AG09319 (cell line): ENCODE measurements at places on chromosomes 16 and 17.

GRCh38 chr17:46977750-46978488 lies 1.1 kb downstream of the RPRML start:
- DNase-seq: no peak

GRCh38 chr16:64749346-64749745 lies 372.5 kb downstream of the CDH11 start:
- no peak for DNase-seq

DNA sequence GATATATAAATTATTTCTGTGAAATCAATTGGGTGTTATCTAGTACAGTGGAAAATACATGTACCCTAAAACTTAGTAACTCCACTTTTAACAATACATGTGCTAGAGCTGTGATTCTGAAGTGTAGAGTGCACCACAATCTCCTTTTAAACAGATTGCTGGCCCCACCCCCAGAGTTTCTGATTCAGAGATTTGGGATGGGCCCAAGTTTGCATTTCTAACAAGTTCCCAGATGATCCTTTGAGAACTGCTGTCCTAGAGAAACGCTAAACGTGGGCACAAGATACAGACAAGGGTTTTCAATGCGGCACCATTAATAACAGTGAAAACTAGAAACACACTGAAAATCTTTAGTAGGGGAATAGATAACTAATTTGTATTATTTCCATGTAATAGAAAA lies 49.2 kb downstream of the NXPH3 start:
- DNase-seq: no peak

GRCh38 chr16:81514041-81514559 lies 69.5 kb downstream of the CMIP start:
- no peak for DNase-seq

DNA sequence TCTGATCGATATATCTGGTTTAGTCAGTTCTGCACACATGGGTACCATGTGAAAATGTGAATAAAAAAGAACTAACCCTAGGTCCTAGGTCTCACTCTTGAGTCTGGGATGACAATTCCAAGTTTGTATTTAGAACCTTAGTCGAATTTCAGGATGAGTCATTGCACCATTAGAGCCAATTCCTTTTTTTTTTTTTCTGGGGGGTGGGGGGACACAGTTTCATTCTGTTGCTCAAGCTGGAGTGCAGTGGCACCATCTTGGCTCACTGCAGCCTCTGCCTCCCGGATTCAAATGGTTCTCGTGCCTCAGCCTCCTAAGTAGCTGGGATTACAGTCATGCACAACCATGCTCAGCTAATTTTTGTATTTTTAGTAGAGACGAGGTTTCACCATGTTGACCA lies 41.6 kb downstream of the SPAG9 start:
- no peak for DNase-seq

DNA sequence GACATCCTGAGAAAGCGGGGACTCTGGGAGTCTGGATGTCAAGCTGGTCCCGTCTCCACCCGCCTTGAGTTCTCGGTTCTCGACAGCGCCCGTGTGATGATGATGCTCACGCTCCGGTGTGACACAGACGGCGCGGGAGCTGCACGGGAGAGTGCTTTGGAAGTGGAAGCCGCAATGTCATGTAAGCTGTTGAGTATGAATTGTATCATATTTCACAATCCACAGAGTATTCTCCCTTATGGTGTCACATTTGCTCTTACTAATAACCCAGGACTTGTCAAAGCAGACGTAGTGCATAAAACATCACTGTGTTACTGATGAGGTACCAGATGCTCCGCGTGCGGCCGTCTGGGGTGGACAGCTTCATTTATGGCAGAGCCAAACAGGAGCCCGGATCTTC lies 217.5 kb upstream of the CHMP6 start:
- DNase-seq: no peak

GRCh38 chr16:85541980-85542900 lies 70.9 kb upstream of the GSE1 start:
- no peak for DNase-seq

DNA sequence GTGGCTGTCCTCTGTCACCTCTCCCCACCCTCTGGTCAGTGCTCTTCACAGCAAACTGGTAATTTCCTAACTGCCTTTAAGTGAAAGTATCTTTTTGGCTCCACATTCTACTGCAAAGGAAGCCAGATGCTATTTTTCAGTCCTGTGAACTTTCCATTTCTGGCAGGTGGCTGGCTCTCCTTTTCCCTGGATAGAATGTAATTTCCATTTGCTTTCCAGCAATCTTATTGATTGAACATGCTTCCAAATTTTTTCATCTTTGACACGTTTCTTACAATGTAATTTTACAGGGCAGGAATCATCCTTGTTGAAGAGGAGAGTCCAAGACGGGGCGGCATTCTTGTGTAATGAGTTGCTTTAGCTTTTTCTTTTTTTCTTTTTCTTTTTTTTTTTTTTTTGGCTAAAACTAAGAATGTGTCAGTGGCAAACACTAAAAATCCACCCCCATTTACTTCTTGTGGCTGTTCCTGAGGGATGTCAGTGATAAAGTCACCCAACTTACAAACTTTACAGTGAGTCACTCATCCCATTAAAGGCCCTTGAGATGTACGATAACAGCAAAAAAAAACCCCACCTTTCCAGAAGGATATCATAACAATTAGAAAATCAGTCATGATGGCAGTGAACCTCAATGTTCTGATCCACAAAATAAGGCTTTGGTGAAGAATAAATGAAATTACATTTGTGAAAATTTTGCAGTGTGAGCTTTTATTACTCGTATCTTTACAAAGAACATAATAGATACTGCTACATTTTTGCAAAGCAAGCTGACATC lies 29.4 kb upstream of the PRKCA start:
- no peak for DNase-seq
